ENCODE measurements at places on chromosomes 6 and 20.
A peak's percentile ranks its signal among the peaks of the same experiment; 100 is the strongest.

DNA sequence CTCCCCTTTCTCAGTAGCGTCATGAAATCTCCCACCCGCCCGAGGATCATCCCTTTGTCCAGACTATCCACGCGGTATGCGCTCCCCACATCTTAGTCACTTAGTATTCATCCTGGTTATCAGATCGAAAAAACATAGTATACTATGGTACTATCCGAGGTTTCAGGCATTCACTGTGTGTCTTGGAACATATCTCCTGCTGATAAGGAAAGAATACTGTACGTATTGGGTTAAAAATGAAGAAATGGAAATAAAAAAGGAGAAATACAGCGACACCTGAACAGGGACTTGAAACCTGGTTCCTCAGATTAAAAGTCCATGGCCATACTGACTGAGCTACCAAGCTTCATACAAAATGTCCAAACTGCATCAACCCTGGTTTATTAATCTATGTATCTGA, 14.0 kb downstream of the HMGN4 start:
- DNase-seq, result no peak

DNA sequence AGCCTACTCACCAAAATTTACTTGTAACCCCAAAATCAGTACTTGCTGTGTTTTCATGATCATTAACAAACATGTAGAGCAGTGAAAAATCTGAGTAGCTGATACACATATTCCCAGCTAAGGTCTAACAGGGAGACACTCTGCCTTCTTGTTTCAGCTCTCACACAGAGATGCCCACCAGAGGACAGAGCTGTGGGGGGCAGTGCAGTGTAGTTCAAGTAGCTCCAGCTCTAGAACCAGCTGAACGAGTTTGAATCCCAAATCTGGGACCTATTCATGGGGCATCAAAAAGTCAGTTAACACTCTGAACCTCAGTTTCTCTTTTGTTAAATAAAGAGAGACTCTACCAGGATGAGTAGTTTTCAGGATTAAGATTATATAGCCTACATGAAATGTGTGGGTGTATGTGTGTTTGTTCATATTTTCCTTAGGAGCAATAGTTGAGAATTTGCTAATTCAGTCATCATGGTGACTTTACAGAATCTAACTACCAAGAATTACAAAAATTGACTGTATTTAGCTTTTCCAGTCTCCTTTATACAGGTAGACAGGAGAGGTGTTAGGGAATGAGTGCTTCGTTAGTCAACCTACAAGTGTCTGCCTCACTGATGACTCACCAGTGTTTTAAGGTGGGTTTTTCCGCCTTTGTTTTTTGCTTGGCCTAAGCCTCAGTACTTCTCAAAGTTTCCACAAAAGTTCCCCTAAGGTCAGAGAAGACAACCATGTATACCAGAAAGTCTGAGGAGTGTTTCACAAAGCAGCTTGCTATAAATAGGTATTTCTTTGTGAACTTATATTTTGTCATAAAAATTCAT, 164.0 kb upstream of the RUNX2 start:
- peak; percentile 9 for DNase-seq

DNA sequence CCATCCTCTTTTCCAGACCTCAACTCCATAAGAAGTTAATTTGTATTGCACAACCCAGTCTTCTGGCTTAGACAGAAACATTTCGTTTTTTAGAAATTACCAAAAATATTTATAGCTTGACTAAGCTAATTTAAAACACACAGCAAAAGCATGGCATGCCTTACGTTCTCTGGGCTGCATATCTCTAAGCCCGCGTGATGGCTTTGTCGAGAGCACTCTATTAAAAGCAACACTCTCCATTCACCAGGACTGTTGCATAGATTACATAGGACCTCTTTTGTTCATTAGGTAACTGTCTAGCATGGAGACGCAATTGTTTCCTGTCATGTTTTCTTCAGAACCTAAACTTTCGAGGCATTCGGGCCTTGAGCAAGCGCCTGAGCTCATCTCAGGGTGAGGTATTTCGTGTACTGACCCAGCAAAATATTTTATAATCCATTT, 104.5 kb downstream of the IBTK start:
- DNase-seq, result no peak

DNA sequence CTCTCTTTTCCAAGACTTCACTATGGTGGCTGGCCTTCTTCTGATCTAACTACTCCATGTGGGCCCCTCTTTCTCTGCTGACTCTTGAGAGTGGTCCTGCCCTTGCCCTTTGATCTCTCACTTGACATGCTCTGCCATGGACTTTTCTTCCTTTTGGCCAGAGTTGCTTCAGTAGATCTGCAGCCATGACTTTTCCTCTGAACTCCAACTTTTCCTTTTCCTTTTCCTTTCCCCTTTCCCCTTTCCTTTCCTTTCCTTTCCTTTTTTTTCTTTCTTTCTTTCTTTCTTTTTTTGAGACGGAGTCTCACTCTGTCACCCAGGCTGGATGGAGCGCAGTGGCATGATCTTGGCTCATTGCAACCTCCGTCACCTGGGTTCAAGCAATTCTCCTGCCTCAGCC, 88.5 kb downstream of the JAG1 start:
- no peak for DNase-seq

- DNase-seq, result peak; percentile 63
These were observed 101.5 kb downstream of the NOL4L start for GRCh38 chr20:32483351-32484224.

- DNase-seq, result no peak
These were observed 96.0 kb downstream of the LCA5 start for GRCh38 chr6:79441192-79441591.

GRCh38 chr6:88662163-88662580, 301.2 kb downstream of the RNGTT start:
- no peak for DNase-seq

DNA sequence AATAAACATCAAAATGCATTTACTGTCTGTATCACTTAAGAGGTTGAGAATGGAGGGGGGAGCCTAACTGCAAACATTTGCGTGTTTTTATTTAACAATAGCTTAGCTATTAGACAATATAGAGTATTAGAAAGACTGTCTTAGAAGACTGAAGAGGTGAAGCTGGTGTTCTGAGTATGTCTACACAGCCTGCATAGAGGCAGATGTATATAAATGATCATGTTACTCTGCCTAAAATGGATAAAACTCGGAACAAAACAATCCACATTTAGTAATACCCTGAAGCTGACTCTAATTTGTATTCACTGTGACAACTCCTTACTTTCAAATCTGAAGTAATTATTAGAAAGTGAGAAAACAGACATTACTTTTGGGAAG, 181.9 kb downstream of the GMPR start:
- no peak for DNase-seq

DNA sequence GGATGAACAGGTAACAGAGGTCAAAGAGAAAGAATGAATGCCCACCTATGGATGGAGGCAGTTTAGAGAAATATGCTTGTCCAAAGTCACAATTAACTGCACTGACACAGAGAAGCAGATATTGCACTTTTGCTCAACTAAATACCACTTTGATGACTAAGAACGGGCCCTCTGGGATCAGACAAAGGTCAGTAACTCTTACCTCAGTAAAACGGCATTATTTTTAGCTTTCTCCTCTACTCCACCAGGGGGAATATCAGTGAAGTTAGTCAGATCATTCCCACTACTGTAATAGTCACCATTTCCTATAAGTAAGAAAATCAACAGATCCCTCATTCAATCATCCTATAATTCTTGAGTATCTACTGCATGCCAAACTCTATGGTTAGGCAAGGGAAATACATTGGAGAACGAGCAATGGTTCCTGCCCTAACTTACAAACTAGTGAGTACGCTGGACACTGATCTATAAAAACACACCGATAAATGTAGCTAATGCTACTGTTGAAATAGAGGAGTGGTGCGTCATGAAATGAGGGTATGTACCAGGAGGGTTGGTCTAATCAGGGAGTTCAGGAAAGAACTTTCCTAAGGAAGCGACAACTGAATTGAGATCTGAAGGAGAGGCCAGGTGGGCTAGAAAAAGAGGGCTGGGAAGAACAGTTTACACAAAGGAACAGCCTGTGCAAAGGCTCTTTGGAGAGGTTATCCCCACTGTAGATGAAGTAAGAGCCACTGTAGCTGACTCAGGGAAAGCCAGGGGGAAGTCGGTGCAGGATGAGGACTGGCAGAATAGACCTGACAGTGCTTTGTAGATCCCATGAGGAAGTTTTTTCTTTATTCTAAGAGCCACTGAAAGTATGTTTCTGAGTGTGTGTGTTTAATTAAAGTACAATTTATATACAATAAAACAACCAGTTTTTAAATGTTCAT, 9.2 kb downstream of the ECI2 start:
- DNase-seq, result no peak

GRCh38 chr6:101129851-101130250, 248.7 kb upstream of the ASCC3 start:
- no peak for DNase-seq

DNA sequence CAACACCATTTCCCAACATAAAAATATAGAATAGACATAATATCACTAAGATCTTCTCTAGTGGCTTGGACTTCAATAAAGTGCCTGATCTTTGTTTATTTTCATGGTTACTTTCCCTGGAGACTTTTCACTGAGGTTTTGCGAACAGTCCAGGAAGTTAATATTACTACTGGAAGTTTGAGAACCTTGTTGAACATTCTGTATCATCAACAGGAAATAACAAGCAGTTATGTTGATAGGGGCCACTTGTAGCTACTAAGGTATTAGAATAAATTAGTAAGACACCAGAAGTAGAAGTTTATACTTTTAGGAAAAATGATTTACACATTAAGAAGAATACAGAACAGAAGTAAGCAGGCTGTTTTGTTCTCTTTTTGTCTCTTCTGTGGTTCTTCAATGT, 180.2 kb downstream of the TFAP2B start:
- DNase-seq, result no peak

- no peak for DNase-seq
These were observed 42.8 kb downstream of the SLC35B3 start for GRCh38 chr6:8392569-8392968.

DNA sequence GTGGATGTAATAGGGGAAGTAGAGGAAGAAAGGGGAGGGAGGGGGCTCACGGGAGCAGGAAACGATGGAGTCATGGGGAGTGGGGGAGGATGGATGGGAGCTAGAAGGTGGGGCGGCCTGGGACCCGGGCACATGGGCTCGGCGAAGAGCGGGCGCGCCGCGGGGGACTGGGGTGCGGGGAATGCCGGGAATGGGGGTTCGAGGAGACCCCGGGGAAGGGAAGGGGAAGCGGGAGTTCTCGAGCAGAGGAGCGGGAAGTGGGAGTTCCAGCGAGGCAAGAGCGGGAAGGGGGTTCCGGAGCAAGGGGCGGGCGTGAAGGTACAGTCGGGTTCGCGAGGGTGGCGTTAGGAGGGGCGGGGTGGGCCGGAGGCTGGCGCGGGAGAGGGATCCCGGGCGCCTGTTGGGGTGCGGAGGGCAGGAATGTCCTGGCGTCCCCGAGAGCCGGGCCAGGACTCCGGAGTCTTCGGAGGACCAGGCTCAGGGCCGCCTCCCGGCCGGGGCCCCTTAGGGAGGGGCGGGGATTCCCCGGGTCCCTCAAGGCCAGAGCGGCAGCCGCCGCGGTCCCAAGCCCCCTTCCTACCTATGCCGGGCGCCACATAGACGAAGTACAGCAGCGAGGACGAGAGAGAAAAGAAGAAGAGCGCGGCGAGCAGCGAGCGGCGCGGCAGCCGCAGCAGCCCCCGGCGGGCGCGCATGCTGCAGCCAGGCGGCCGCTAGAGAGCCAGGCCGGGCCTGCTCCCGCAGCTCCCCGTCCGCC, 504 bp downstream of the B4GALT5 start:
- peak; percentile 27 for DNase-seq

- no peak for DNase-seq
These were observed 6.7 kb upstream of the HSF2 start for GRCh38 chr6:122392564-122393350.

DNA sequence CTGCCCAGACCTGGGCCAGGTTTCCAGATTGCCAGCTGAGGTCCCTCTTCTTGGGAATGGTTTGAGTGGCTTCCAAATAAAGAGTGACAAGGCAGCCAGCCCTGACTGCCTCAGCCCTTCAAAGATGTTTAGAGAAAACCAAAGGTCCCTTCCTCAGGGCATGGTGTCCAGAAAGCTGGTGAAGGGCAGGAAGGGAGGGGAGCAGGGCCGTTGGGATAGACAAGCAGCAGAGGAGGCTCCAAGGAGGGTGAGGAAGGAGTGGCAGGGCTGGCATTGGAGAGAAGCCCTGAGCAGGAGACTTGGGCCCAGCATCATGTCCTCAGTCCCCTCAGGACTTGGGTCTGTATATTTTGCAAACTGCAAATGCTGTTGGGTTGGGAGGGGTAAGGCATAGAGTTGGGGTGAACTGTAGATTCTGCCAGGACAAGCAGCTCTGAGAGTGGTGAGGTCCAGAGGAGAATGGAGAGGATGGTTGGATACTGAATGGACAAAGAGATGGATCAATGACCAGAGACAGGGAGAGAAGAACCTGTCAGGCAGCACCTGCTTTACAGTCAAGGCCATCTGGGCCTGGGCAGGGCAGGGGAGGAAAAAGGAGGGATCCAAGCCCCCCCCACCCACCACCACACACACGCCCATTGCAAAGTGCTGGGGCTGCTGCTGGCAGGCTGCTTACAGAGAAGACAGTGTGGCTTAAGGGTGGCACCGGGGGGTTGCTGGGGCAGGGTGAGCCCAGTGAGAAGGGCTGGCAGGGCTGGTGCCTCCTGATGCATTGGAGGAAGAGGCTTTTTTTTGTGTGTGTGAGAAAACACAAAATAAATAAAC, 5.5 kb upstream of the DSN1 start:
- DNase-seq, result no peak

DNA sequence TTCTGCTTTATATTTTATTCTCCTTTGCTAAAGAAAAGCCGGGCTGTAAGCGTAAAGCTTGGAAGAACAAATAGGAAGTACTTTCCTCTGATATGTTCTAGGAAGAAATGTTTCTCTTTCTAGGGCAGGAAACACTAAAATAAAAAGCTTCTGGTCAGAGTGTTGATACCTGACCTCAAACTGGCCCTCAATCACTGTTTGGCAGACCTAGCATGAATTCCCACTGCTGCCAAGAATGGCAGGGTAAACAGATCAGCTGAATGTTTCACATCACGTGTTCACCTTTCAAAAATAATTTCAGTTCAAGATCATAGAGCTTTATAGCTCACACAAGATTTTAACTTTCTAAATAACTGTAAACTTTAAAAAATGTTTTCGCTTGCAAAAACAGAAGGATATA, 2.9 kb downstream of the MPC1 start:
- DNase-seq, result no peak

- DNase-seq, result no peak
These were observed 303 bp downstream of the ILRUN start for GRCh38 chr6:34696189-34696738.

DNA sequence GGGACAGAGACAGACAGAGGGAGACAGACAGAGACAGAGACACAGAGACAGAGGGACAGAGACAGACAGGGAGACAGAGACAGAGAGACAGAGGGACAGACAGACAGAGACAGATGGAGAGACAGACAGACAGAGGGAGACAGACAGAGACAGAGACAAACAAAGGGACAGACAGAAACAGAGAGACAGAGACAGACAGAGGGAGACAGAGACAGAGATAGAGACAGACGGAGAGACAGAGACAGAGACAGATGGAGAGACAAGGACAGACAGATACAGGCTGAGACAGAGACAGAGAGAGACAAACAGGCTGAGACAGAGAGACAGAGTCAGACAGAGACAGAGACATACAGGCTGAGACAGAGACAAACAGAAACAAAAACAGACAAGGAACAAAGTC, 39.4 kb upstream of the PHACTR3 start:
- no peak for DNase-seq

GRCh38 chr20:13784893-13785715, at the start of the genes ESF1 and NDUFAF5:
ESF1 (minus strand) TSS chr20:13784919; CDS start chr20:13783140, 1,779 bp downstream.
NDUFAF5 (plus strand) TSS chr20:13785028; CDS start chr20:13785069, 41 bp downstream.
- DNase-seq, result peak; percentile 89
